ENCODE measurements at places on chromosomes 3 and 15. TPM values are rescaled to one million over a fixed set of nuclear protein-coding genes. Genes with fewer than 3 reads are reported as not detected.

Gene ST6GAL1
- 31.0 TPM for total RNA-seq

GRCh38 chr15:69305933-69306568, 7.3 kb downstream of the PAQR5 start:
- DNase-seq = no peak

GRCh38 chr3:140128631-140129030, 193.6 kb downstream of the CLSTN2 start:
- peak; percentile 29 for DNase-seq

DNA sequence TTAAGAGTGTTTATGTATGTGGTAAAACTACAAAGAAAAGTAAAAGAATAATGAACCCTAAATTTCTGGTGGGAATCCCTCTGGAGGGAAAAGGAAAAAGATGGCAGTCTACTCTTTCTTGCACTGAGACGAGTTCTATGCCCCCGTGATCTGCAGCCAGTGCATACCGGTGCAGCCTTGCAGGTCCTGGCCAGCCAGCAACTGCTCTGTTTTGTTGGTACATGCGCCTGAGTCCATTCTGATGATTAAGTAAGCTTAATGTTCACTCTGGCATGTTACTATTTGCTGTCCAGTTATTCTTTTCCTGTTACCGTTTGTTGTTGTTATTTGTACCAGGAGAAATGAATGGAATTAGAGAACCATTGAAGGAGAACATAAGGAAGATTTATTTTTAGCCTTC, 95.1 kb upstream of the TMC3 start:
- DNase-seq = no peak

DNA sequence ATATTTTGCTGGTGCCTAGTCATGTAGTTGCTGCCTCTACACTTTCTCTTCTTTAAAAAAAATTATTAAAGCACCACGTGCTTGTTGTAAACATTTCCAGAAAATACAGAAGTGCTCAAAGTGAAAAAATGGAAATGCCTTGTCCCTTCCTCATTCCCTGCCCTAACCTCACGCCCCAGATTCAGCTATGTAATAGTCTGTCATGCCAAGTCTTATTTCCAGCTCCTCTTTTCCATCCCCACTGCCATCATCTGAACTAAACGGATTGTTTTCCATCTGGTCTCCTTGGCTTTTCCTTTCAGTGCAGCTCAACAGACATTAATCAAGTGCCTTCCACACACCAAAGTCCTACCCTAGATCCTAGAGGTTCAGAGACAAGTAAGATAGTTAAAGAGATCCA, 15.5 kb downstream of the ZNF774 start:
- DNase-seq = no peak

DNA sequence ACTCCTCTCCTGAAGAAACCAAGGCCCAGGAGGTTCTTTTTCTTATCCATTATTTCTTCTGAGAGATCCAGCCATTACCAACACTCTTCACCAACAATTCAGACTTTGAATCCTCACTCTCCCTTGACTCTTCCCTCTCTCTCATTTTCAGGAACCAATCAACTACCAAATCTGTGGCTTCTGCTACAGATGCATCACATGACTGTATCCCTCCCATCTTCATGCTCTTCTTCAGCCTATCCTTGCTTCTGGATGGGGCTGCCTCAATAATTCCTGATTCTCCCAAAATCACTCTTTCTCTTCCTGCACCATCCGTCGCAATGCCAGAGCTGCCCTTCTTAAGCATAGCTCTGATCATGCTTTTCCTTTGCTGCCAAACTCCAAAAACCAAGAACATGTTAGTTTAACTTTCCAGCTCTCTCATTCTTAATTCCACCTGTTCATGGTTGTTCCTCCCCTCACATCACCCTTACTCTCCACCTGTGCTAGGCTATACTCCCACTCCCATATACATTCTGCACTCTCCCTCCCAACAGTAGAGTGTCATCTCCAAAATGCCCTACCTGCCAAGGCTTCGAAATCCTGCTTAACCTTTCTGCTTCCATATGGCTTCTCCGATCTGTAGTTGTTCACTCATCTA, 13.5 kb downstream of the PLD1 start:
- no peak for DNase-seq

DNA sequence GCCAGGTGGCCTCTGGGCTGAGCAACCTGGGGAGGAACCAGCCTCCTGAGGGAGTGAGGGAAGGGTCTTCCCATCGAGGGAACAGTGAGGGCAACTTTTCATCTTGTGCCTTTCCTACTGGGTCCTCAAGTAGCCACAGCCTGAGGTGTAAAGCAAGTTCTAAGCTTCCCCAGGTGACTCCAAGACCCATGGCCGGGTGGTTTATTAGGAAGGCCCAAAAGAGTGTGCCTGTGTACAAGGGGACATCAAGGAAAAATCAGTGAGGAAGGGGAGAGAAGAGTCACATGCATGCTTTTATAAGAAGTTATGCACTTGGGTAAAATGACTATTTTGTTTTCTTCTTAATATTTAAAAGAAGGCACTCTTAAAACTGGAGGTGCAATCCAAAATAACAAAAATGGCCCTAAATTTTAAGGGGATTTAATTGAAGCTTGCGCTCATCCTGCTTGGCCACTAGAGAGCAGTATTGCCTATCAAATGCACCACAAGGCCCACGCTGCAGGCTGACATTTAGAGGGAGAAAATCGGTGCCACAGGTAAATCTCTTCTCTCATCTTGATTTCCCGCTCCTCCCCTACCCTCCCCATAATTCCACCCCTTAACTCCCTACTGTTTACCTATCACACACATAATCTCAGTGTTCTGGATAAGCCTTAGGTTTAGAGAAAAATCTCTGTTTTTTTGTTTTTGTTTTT, 6.7 kb downstream of the NANOGP8 start:
- DNase-seq = peak; percentile 31

Gene RARB
- 10.5 TPM for total RNA-seq

Gene RBP2
- not detected for total RNA-seq

- DNase-seq = no peak
Measured at GRCh38 chr3:86801921-86802320, 189.0 kb downstream of the VGLL3 start.

Gene PLOD2
- 57.8 TPM for total RNA-seq

Gene SNX22
- total RNA-seq = 5.9 TPM

- no peak for DNase-seq
Measured at GRCh38 chr15:101056366-101057334, 137.5 kb downstream of the LRRK1 start.

- DNase-seq = no peak
Measured at GRCh38 chr3:15667484-15667883, 65.9 kb downstream of the BTD start.

DNA sequence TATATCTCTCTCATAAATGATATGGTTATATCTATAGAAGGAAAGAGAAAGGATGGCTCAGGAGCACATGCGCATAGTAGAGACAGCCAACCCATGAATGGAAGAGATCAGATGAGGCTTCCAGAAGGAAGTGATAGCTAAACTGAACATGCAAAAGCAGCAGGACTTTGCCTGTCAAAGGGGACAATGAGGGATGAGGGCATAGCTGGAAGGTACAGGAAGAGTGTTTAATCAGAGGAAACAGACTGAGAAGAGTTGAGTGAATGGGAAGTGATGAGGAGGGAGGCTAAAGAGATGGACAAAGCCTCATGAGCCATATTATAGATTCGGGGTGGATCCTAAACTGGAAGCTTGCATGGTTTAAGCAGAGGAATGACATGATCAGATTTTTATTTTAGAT, 26.5 kb upstream of the VEPH1 start:
- no peak for DNase-seq

Gene ROPN1
- 0.55 TPM for total RNA-seq

Gene ZFYVE19
- 29.2 TPM for total RNA-seq

Gene SSUH2
- not detected for total RNA-seq
